A549 treated with CORT108297 at 1 μM for 4 hours (cell line): ENCODE measurements at places on chromosomes 7 and 10. TPM values are rescaled to one million over a fixed set of nuclear protein-coding genes. Genes with fewer than 3 reads are reported as not detected.

ZRANB1 gene
- 7.2 to 10.3 TPM (median 9.0 TPM) in 5 replicates for total RNA-seq

BTBD16 gene
- total RNA-seq = 0.35 to 0.82 TPM (median 0.64 TPM) in 5 replicates

VGF gene
- total RNA-seq = 10.5 to 26.2 TPM (median 16.4 TPM) in 5 replicates

SPRN gene
- 0.17 to 0.36 TPM (median 0.26 TPM) in 5 replicates for total RNA-seq

GPNMB gene
- 1.7 to 2.7 TPM (median 2.5 TPM) in 5 replicates for total RNA-seq

FAM25G gene
- total RNA-seq = 1.1 to 1.8 TPM (median 1.5 TPM) in 3 of 5 replicates, not detected in the others

CHAT gene
- not detected in 5 replicates for total RNA-seq

ACTL6B gene
- total RNA-seq = not detected in 5 replicates

CYP3A4 gene
- total RNA-seq = 0.05 TPM in 1 of 5 replicates, not detected in the others
